ENCODE measurements at places on chromosomes 2 and 18.
A peak's percentile ranks its signal among the peaks of the same experiment; 100 is the strongest.

DNA sequence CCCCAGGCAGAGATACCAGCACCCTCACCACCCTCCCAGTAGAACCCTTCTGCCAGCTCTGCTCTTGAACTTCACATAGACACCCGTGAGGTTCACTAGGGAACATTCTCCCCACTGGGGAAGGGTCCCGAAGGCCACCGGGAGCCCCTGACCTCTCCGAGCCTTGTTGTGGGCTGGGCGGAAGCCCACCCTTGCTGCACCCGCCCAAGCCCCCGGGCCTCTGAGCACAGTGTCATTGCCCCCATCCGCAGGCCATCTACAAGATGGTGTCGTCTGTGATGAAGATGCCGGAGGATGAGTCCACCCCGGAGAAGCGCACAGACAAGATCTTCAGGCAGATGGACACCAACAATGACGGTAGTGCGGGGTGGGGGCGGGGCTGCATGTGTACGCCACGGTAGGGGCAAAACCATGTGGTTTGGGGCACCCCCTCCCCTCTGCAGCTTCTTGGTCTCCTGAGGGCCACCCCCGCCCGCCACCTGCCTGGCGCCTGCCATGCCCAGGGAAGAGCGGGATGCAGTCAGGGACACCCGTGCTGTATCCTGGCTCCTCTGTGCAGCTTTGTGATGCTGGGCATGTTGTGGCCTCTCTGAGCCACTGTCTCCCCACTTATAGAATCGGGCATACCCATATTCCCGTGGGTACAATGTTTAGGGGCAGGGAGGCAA lies 25.3 kb downstream of the ODC1 start:
- DNase-seq, result no peak

GRCh38 chr2:75462206-75462605 lies 98.5 kb downstream of the EVA1A start:
- no peak for DNase-seq

- DNase-seq, result no peak
Measured at GRCh38 chr2:36530178-36530982, 67.6 kb downstream of the FEZ2 start.

DNA sequence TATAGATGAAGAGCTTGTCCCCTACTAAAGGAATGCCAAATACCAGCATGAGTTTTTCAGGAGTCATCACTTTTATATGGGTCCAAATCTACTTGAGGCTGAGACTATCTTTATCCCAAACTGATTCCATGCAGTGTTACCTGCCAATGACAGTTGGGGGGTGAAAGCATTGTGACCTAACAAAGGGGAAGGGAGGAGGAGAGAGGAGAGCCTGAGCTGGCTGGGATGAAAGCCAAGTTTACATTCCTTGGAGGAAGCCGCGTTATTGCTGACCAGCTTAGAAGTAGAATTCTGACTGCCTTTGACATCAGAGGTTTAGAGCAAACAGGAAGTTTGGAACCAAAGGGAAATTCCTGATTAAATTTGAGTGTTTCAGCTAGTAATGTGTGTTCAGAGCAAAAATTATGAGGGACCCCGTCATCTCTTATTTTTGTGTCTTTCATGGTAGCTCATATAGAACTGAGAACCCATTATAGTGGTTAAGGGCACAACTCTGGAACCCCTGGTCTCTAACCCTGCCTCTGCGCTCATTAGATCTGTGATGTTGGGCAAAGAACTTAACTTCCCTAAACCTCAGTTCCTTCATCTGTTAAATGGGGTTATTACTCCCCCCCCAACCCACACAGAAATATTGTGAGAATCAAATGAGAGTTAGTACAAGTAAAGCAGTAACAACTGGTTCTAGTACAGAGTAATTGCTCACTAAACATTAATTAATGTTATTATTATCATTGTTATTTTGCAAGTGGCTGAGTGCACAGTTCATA lies 199.3 kb upstream of the EPAS1 start:
- no peak for DNase-seq

- no peak for DNase-seq
Measured at GRCh38 chr2:109344270-109344805, 215.3 kb downstream of the SH3RF3 start.

DNA sequence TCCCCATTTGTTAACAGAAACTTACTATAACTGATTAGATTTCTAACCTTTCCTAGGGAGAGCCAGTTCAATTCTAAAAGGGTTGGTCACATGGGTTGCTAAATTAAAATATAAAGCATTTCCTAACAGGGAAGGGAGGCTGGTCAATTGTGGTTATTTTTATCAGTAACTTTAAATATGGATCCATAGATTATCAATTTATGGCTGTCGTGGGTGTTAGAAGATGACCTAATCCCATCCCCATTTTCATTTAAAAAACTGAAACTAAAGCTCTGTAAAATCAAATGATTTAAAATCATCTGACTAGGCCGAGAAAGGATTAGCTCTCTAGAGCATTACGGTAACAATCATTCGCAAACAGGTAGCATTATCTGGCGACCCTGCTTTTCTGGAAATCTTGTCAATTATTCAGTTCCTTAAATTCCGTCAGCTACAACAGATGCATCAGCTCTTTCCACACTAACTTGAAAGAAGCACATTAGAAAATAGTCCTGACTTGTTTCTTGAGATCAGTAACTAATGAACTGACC lies 953 bp upstream of the HNRNPA3 start:
- DNase-seq, result no peak

DNA sequence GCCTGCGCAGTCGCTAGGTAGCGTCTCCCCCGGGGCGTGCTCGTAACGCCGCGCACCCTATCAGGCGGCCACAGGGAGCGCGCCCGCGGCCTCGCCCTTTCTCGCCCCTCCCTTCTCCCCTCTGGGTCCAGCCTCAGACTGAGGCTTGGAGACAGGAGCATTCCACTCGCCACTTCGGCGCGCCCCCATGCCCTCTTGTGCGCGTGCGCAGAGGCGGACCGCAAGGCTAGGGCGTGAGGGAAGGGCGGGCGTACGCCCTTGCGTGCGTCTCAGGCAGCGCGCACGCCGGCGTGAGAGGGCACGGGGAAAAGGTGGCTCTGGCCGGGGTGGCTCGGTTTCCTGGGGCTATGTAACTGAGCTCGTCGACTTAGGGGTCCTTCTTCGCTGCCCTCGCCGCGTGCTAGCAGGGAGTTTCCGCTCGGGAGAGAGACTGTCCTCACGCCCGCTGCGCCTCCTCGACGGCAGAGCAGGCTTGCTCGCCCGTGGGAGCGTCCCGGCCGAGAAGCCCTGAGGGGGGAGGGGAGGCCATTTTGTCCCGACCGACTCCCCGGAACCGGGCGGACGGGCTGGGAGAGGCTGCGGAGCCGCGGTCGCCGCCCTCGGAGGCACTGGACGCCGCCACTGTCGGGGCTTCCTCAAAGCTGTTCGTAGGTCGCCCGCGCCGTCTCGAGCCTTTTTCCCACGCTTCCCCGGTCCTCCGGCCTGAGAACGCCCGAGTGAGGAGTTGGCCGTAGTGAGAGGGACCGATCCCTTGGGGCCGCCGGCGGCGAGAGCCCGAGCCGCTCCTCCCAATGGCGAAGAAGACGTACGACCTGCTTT lies at the start of gene RAB10:
Gene RAB10, plus strand, starts transcription at position 267 of the 819 bp plus-strand sequence. Its CDS starts 525 bp downstream, at position 792.
- DNase-seq, result peak; percentile 72

- DNase-seq, result no peak
Measured at GRCh38 chr2:60489289-60489688, 64.2 kb downstream of the BCL11A start.

DNA sequence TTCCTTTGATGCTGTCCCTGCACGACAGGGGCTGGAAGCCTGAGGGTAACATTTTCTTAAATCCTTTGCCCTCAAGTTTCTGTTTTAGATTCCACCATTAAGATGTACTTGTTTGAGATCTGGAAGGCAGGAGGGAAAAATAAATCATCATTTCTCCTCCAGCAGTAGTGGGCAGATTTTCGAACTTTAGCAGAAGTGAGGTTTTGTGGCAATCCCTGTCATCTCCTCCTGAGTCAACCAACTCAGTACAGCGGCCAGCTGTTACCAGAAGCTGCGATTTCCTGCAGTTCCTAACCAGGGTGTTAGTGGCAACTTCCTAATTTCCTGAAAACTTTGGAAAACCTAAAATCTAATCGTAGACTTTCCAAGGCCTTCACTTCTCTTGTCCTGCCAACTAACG lies 517.2 kb upstream of the ACVR2A start:
- DNase-seq, result no peak

GRCh38 chr2:228599781-228600180 lies 418.3 kb upstream of the SPHKAP start:
- DNase-seq, result no peak

DNA sequence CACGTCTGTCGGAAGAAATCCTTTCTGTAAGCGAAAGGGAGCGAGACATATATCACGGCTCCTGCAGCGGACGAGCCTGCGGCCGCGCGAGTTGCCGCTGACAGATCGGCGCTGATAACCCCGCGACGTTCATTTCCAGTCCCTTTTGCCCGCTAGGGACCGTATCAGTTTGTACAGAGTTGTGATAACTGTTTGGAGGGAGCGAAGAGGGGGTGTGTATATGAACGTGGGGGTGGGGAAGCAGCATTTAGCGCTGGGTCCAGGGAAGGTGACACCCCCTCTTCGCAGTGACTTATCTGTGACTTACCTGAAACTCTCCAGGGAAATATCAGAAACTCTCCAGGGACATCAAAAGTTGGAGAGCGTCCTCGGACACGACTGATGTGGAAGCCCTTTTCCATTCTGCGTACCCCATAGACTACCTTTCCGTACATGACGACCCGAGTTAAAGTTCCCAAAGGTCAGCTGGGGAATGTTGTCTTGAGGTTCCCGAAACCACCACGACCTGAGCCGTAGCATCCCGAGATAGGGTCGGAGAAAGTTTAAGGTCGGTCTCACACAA lies 948 bp upstream of the GATA6 start:
- DNase-seq, result no peak

DNA sequence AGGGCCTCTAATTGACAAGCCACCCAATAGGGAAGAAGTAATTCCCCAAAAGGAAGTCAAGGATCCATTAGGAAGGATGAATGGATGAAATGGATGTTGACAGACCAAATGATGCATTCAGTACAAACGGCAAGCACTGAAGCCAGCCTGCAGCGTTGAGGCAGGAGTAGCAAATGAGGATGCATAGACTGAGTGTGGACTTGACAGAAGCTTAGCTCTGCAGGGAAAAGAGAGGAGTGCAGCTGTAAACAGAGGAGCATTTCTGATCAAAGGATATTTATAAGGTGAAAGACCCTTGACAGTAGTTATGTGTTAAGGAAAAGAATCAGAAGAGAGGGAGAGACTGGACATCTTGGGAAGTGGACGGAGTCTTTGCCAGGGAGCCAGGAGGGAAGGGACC lies 253.2 kb upstream of the RAB12 start:
- no peak for DNase-seq

GRCh38 chr2:12005886-12006681 lies 259.7 kb downstream of the LPIN1 start:
- DNase-seq, result no peak

GRCh38 chr2:173990970-173991819 lies 26.0 kb upstream of the SP3 start:
- DNase-seq, result no peak

- DNase-seq, result no peak
Measured at GRCh38 chr18:68402784-68403183, 312.1 kb downstream of the TMX3 start.

DNA sequence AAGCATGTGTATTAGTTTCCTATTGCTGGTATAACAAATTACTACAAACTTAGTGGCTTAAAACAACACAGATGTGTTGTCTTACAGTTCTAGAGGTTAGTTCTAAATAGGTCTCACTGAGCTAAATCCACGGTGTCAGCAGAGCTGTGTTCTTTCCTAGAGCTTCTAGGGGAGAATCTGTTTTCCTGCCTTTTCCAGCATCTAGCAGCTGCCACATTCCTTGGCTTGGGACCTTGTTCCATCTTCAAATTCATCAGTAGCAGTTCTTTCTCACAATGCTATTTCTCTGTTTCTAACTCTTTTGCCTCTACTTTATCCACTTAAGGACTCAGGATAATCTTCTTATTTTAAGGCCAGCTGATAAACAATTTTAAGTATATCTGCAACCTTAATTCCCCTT lies 32.2 kb upstream of the CREB1 start:
- no peak for DNase-seq

GRCh38 chr2:236169741-236170589 lies 1.8 kb upstream of the GBX2 start:
- DNase-seq, result no peak

GRCh38 chr2:159880729-159881128 lies 82.7 kb upstream of the CD302 start:
- no peak for DNase-seq

DNA sequence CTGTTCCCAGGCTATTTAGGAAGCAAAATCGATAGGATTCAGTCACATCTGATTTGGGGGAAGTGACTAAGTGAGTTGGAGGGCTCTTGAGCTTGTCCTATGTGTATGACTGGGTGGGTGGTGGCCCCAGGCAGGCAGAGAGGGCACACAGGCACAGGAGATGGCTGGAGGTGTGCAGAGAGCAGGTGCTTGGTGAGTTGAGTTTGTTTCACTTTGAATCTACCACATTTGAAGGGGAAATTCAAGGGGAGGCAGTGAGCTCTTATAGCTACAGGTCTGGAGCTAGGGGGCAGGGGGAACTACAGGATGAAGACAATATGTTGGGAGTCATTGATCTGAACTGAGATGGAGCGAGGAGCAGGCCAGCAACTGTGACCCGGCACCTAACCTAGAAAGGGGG lies 42.5 kb upstream of the TMEM200C start:
- no peak for DNase-seq

DNA sequence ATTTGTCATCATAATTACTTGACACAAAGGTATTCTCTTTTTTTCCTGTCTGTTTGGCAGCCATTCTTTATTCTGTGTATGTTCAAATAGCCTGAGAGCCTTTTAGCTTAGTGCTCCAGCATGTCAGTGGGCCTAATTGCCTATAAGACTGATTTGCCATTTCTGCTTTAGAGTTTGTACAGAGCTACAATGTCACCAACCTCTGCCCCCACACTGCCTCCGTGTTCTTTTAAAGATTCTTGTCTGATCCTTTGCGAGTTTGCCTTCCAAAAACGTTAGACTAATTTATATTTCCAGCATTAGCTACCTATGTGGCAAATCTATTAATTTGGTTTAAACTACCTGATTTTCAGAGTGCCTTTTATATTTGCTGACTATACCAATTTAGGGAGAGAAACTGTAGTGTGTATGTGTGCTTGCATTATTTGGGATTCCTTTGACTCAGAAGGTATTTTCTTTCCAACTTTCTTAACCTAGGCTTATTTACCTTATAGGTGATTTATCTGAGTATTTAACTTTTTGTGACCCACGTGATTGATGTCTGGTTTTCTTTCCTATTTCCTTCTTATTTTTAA lies 70.8 kb downstream of the FAM117B start:
- DNase-seq, result no peak

All from cortex of kidney (tissue), 1 donor.